NCI-H1436 (cell line): ENCODE measurements at places on chromosomes 11 and 22.

- DNase-seq, result no peak
These were observed 7.8 kb downstream of the TESMIN start for GRCh38 chr11:68743539-68743938.

GRCh38 chr11:27770576-27770975 is 70.3 kb upstream of the BDNF start:
- no peak for DNase-seq

- DNase-seq, result no peak
These were observed 139.5 kb upstream of the TTC12 start for GRCh38 chr11:113174882-113175281.

GRCh38 chr11:61160487-61161189 is 588 bp downstream of the VPS37C start:
- no peak for DNase-seq

GRCh38 chr11:85772695-85773094 is 38.2 kb downstream of the SYTL2 start:
- no peak for DNase-seq

GRCh38 chr11:21810650-21811049 is 382.2 kb upstream of the ANO5 start:
- no peak for DNase-seq
